ENCODE measurements at places on chromosomes 13 and 19.

- no peak for DNase-seq
Observed at GRCh38 chr13:44151474-44151873, 222.2 kb upstream of the SERP2 start.

GRCh38 chr19:47377208-47377701, 28.1 kb downstream of the DHX34 start:
- DNase-seq = no peak

GRCh38 chr13:102012299-102013293, 389.3 kb downstream of the FGF14 start:
- no peak for DNase-seq

- no peak for DNase-seq
Observed at GRCh38 chr19:14906711-14907110, 20.8 kb upstream of the OR7A17 start.

- DNase-seq = no peak
Observed at GRCh38 chr13:98503175-98504028, 73.5 kb downstream of the STK24 start.

- DNase-seq = no peak
Observed at GRCh38 chr13:114035186-114035582, 61.3 kb upstream of the C13orf46 start.

DNA sequence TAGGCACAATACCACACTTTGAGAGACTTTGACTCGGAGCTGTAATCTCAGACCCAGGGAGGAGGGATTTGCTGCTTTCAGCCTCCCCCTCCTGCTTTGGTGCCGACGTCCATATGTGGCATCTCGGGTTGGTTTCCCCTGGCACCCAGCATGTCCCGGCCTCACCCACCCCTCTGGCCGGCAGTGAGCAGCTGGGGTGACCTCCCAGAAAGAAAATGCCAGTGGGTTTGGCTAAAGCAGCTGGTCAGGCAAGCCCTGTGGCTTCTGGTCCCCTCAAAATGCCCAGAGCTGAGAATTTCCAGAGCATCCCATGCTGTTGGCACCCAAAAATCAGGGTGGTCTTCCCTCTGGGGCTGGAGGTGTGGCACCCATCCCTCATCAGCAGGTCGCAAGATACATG, 34.1 kb downstream of the INSR start:
- DNase-seq = no peak

DNA sequence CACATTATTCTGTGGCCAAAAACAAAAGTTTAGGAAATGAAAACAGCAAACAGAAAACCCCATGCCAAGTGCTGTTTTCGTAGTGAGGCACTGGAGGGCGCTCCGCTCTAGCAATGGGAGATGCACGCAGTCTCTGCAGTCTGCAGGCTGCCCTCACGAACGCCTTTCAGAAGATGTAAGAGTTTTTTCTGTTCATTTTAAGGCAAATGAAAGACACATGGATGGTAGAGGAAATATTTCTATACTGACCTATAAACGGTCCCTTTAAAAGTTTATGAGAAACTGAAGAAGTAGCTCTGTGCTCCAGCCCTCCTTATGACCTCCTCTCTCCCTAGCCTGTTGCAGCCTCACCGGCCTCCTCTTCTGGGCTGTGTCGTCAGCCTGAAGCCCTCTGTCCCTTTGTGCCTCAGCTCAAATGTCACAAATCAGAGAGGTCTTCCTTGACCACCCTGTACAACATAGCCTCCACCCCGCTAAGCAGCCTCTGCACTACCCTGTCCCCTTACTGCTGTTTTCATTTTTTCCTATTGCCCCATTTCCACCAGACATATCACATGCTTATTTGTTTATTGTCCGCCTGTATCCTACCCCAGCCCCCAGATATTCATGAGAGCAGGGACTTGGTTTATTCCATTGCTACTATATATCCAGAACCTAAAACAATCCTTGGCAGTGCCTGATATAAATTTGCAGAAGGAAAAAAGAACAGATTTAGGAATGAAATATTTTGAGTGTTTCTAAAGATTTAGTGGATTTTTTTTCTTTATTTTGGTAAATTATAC, 116.4 kb downstream of the TM9SF2 start:
- DNase-seq = no peak

- no peak for DNase-seq
Observed at GRCh38 chr19:50803633-50804419, 13.6 kb downstream of the ACP4 start.

DNA sequence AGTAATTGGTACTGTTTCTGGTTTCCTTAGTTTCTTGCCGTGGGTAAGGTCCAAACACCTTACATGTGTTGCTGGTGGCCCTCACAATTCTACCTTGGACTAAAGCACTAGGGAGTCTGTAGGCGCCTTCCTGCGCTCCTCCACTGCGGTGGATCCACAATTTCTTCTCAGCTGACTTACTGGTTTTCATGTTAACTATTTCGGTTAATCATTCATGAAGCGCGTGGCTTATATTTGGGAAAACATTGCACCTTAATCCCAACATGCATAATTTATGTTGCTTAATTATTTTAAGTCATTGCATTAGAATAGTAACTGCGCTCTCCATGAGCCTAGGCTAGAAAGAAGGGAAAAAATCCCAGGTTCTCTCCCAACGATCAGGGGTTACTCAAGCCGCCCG, 37.7 kb downstream of the ARHGEF7 start:
- DNase-seq = no peak

- no peak for DNase-seq
Observed at GRCh38 chr19:46919324-46919723, 58.5 kb downstream of the ARHGAP35 start.

DNA sequence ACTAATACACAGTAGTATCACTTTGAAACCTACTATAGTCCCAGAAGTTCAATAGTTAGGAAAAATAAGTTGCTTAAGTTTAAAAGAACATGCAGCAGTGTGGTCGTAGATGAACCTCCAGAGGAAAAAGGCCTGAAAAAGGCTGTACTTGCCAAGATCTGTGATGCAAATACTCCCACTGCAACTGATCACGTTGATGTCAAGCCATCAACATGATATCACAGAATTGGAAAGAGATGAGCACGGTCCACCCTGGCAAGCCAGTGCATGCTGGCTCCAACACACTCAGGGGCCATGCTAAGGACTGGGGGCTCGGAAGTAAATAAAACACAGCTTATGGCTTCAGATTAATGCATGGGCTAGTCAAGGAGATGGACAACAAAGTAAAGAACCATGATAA, 71.8 kb upstream of the LRCH1 start:
- no peak for DNase-seq

DNA sequence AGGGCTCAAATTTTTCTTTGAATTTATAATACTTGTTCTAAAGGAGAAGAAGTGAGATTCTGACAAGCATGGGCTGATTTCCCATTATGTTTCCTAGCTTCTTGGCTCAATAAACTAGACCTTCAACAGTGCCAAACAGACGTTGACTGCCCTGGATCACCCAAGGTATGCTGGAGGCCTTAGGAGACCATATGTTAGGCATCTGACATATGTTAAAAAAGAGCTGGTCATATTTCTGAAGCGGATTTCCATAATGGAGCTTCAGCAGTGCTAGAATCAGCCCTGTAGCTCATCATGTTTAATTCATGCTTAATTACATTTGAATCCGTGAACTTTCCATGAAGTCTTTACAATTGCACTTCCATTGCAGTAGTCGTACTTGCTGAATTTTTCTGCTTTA, 653.3 kb downstream of the DIAPH3 start:
- DNase-seq = no peak

- DNase-seq = no peak
Observed at GRCh38 chr13:112870051-112870331, 99.0 kb upstream of the MCF2L start.
